T follicular helper cell (primary cell): ENCODE measurements at places on chromosomes 7 and 10.

- DNase-seq, result no peak
Measured at GRCh38 chr10:132685101-132685891, 100.7 kb downstream of the NKX6-2 start.

DNA sequence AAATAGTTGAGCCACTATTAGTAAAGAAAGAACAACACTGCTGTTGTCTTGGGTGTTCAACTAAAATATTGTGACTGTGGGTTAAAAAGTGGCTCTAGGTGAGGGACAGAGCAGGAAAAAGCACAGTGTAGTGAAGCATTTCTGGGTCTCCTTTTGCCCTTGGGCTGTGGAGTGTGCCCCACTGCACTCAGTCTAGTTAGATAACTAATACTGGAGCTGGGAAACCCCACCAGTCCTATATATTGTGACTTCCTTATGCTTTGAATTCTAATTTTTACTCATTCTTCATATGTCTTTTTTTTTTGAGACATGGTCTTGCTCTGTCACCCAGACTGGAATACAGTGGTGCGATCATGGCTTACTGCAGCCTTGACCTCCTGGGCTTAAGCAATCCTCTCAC is 195.1 kb downstream of the EXOC4 start:
- DNase-seq, result no peak

DNA sequence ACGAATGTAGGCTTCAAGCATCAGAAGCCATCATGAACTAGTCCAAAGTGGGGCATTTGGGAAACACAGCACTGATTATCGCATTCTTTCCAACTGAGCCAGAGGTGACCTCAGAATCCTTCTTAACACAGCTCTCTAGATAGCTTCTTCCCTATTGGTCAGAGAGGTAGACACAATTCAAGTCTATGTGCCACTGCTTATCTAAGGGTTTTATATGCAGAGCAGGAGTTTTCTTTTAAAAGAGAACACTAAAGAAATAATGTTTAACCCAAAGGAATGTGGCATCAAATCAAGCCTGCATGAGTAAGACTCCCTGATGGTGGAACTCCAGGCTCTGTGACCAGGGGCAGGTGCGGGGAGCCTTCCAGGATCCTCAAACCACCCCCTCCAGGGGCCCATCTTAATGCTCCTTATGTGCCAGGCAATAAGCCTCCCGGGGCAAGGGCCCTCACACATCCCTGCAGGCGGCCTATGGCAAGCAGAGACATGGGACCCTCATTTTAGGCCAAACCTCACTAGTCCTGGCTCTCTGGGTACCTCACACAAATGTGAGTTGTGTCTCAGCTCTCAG is 13.8 kb downstream of the HSPA12A start:
- DNase-seq, result no peak

GRCh38 chr10:96313344-96313743 is 9.1 kb downstream of the DNTT start:
- no peak for DNase-seq

DNA sequence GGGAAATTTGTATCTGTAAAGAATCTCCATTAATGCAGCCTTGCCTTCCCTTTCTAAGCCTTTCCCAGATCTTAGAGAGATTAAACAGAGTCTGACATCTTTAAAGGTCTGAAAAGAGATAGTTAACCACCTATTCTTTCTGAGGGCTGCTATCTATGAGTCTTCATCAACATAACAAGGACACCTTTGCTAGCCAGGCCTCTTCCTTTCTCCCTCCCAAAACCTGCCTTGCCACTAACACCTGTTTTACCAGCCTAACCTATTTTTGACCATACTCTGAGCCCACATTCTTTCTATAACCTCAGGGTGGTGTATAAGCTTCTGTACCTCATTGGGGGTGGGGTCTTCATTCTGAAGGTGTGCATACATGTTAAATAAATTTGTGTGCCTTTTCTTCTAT is 217.1 kb downstream of the IPMK start:
- no peak for DNase-seq

DNA sequence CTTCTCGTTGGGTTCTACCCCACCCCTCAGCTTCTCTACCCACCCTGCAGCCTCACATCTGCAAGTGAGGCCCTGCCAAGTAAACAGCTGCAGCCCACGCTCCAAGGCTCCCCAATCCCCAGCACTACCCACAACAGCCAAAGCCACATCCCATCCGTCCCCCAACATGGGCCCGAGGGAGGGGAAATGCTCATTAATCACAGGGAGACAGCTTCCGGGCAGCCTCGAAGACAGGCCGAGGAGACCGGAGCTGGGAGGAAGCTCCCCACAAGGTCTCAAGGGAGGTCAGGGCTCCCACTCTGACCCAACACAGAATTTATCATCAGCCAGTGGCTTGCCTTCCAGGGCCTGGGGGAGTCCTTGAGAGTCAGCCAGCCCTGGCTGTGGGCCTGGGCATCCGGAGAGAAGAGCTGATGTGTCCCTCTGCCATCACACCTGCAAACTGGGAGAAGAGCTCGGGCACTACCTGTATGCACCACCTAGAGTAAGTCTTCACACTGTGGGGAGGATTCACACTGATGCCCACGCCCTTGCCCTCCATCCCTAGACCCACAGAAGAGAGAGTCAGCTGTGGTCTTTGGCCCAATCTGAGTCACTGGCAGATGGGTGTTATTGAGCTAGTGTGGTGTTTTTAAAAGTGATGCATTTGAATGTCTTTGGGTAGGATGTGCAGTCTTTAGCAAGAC is 115.5 kb upstream of the ZMIZ1 start:
- DNase-seq, result no peak

- DNase-seq, result no peak
Measured at GRCh38 chr7:3267966-3268690, 32.9 kb upstream of the SDK1 start.

GRCh38 chr7:33809228-33809627 is 96.1 kb upstream of the BMPER start:
- no peak for DNase-seq

- no peak for DNase-seq
Measured at GRCh38 chr7:112136271-112137008, 69.8 kb downstream of the DOCK4 start.

DNA sequence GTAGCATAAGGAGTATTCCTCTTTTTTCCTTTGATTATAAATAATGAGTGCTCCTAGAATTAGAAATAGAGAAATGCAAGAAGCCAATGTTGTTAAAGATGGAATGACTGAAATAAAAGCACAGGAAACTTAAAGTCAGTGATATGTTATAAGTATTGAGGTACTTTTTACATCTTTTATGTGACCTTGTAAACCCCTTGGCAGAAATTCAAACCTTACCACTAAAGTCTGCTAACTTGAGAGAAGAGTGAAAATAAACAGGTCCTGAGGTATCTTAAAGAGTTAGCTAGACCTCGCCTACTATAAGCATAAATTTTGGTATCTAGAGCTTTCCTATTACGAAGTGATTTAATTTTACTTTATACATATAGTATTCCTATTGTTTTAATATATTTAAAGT is 188.2 kb downstream of the DKK1 start:
- no peak for DNase-seq

- no peak for DNase-seq
Measured at GRCh38 chr7:114073701-114074100, 154.9 kb upstream of the PPP1R3A start.

DNA sequence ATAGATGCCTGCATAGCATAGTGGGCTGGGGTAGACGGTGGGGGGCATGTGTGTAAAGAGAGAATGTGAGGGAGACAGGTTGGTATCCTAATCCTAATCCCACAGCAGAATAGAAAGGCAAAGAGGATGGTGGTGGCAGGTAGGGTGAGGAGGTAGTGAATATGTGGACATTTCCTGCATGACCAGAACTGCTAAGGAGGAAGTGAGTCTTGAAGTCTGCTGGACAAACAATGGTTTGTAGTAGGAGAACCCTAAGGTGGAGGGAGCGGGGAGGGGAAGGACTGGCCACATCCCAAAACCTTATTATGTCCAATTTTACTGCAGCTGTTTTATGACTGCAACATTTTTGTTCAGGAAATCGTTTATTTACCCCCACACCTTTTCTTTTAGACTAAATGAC is 279.7 kb downstream of the AUTS2 start:
- no peak for DNase-seq

GRCh38 chr7:50302486-50303334 is 1.8 kb upstream of the IKZF1 start:
- no peak for DNase-seq

DNA sequence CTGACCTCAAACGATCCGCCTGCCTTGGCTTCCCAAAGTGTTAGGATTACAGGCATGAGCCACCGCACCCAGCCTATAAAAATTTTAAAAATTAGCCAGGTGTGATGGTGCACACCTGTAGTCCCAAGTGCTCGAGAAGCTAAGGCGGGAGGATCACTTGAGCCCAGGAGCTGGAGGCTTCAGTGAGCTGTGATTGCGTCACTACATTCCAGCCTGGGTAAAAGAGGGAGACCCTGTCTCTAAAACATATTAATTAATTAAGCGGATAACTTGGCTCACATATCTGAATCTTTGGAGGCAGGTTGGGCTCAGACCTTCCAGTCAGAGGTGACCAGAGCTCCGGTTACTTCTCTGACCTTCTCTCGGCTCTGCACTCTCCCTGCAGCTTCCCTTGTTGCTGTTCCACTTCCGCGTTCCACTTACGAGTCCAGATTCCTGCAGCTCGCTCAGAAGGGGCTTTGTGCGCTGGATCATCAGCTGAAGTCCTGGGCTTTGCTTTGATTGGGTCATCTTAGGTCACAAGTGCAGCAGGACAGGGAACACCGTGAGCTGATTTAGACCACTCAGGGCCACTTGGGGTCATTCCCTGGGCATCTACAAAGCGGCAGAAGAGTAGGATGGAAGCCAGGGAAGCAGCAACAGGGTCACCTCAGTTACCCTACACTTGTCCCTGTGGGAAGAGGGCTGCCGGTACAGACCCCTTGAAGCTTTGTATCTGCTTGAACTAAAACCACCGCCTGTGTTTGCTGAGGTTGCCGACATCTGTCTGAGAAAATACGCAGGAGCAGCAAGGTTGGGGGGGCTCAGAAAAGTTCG is 2.0 kb upstream of the ARPC1B start:
- DNase-seq, result no peak

DNA sequence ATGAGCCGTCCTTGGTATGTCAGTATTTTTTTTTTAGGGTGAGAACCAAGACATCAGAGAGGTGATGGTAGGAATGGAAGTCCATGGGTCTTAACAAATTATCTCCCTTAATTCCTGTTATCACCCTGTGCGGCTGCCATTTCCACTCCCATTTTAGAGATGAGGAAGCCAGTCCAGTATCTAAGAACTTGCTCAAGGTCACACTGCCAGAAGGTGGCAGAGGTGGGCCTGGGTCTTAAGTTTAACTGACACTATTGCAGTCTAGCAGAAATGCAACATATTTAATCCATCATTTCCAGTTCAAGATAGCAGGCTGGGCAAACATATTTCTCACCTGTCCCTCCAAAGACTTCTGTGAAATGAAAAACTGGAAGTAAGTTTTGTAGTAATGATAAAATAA is 108.3 kb downstream of the GLI3 start:
- DNase-seq, result no peak

DNA sequence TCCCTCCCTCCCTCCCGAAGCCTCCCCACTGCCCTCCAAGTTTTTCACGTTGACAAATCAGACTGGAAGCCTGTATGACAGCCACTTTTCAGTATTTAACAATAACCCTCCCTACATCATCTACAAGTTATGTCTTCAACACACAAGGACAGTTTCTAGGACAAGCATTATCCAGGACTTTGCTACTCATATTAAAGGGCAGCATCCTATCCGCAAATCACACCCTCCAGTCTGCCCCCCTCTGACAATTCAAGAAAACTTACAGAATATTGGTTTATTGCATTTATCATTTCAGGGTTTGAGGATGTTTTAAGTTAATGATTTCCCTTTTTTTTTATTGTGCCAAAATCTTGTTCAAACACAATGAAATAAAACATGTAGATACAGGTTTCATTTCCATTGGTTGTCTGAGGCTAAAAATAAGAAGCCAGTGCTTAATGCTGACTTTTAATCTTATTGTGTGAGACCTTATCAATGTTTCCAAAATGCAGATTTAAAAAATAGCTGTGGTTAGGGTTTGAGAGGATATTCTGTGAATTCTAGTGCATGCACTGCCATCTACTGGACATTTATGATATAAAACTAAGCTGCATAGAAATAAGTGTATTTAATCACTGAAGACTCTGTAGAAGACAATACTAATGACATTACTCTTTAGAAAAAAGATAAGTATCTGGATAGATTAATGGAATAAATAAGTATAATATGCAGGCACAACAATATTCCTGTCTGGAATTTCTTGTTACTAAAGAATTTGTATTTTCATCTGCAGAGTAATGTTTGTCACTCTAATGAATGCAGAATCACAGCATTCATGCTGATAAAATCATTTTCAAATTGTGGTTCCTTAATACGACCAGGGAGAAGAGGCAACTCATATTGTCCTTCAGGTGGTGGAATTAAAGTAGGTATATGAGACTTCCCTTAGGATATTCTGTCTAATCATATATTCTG is 64.1 kb downstream of the CAV1 start:
- no peak for DNase-seq

DNA sequence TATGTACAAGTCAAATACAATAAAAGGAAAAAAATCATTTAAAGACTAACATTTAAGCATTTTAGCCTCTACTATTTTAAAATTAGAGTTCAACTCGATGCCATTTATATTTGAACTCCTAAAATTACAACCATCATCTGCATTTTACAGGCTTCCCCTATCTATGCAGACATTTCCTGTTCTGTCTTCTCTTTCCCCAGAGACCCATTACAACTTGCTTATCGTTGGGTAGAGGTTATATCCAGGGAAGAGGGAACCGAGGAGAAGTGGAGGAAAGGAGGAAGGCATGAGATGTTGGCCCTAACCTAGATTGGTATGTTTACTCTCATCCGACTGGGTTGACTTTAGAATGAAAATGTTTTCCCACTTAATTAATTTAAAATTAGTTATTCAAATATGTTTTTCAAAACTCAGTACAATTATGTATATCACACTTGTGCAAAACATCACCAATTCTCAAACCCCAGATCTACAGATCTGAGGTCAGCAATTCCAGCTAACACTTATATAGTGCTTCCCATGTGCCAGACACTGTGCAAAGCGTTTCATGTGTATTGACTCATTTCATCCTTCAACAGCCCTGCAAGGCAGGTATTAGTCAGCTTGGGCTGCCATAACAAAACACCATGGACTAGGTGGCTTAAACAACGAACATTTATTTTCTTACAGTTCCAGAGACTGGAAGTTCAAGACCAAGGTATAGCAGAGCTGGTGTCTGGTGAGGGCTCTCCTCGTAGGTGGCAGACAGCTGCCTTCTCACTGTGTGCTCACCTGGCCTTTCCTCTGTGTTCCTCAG is 27.3 kb upstream of the HERPUD2 start:
- no peak for DNase-seq

- peak; percentile 49 for DNase-seq
Measured at GRCh38 chr7:150716368-150716767, at the start of gene GIMAP1. GIMAP1 (plus strand) TSS chr7:150716613; CDS start chr7:150719048, 2,435 bp downstream.

GRCh38 chr7:39683216-39683845 is 60.0 kb downstream of the RALA start:
- DNase-seq, result no peak

DNA sequence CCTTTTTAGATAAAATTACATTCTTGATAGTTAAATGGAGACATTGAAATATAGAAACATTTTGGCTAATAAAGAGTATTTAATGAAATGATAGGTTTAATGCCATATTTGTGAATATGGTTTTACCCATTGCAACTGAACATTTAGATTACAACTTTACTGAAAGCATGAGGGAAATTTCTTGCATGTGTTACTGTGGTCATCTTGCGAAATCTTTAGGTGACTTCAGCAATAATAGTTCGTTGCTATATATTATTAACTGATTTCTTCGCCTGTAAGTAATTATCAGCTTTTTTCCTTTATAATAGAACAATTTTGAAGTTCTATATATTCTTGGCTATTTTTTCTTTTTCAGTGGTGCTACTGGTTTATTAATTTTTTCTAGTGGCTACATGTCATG is 83.2 kb downstream of the MLLT10 start:
- DNase-seq, result no peak

GRCh38 chr7:104112623-104113022 is 95.2 kb downstream of the ORC5 start:
- no peak for DNase-seq
